Stimulated activated CD8-positive, alpha-beta memory T cell treated with anti-CD3 and anti-CD28 coated beads, Interleukin-4, amount 100 ng/mL, for 1 hour (primary cell): ENCODE measurements at places on chromosomes 7 and 10.

- no peak for DNase-seq
Observed at GRCh38 chr10:33716501-33717267, 382.2 kb upstream of the NRP1 start.

DNA sequence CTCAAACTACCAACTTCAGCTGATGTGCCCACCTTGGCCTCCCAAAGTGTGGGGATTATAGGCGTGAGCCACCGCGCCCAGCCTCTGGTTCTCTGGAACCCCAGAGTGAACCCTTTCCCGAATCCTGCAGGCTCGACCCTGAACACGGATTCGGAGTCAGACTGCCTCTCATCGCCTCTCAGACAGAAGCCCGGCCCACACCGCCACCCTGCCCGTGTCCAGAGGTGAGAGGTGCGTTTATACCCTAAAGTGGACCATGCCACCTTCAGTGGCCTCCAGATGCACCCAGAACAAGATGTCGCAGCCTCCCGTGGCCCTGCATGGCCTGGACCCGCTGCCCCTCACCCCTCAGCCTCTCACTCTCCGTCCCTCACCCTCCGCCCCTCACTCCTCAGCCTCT lies 64.9 kb upstream of the GNA12 start:
- no peak for DNase-seq

- no peak for DNase-seq
Observed at GRCh38 chr10:133143546-133143945, 16.5 kb upstream of the KNDC1 start.

- no peak for DNase-seq
Observed at GRCh38 chr10:79560160-79560709, at the start of gene SFTPA2. TSS of gene SFTPA2 (minus strand) at chr10:79560407. CDS start at chr10:79559483, 924 bp downstream.

DNA sequence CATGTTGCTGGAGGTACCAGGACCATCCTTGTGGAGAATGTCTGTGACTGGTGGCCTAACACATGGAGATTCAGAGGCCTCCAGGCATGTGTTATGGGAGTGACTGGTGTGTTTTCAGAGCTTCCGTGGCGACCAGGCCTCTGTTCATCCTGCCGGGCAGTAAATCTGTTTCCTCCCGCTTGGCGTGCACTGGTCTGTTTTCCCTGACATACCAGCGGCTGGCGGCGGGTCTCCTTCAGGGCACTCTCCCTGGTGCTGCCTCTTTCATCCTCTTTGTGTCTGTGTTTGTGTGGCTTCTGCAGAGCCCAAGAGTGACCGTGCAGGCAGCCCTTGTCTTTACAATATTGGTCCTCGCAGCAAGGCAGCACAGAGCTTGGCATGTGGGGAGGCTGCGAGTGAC lies 385.1 kb upstream of the MKI67 start:
- no peak for DNase-seq

DNA sequence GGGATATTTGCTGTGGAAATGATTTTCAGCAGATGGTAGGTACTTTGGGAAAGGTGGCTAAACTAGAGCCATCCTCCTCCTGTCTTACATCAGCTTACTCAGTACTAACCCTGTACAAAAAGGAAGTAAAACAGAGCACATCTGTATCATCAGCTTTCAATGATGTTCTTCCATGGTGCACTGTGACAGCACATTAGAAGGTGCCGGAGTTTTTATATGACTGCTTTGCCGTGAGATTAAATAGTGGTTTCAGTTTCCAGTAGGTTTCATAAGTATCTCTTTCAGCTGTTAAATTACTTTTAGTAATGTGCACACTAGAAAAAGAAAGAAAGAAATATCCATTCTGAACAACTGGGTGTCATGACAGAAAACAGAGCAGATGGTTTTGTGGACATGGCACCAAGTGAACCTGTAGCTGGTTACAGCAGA lies 86.5 kb downstream of the ARID5B start:
- no peak for DNase-seq

- no peak for DNase-seq
Observed at GRCh38 chr10:114956466-114956865, 18.5 kb downstream of the TRUB1 start.
